ENCODE measurements at places on chromosomes 12 and 14.

- no peak for DNase-seq
Measured at GRCh38 chr12:76441016-76441415, 92.8 kb upstream of the BBS10 start.

DNA sequence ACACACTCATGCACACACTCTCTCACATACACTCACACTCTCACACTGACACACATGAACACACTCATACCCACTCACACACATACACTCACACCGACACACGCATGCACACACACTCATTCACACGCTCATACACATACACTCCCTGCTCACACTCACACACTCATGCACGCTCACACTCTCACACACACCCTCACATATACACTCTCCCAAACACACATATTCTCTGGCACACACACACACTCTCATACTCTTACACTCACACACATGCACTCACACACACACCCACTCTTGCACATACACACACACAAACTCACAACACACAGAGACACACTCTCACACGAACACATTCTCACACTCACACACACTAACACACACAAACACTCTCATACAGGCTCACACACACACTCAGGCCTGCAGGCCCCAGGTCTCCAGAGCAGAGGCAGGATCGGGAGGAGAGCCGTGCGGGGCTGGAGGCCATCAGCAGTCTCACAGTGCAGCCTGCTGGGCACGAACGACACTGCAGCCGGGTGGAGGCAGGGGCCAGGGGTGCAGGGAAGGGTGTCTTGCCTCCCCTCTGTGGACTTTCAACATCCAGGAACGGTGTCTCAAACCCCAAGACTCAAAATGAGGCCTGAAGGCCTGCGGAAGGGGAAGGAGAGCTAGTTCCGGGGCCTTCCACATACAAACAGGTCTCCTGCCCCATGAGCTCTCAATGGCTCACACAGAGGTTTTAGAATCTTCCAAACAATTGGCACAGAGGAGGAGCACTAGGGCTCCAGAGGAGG lies 148.7 kb downstream of the ANO2 start:
- peak; percentile 46 for DNase-seq

DNA sequence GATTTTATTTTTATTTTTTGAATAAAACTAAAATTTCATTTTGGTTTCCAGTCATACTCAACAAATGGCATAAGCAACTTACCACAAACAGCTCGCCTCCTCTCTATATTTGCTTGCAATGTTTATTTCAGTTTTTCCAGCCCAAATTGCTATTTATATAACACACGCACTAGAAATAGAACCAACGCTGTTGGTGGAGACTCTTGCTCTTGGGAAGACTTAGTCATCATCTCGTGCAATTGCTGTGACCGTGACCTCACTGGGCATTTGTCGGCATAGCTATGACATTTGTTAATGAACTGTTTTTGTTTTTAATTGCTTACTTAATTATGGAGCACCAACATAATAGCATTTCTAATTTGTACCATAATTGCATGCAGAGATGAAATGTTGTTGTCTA lies 153.1 kb upstream of the OTX2 start:
- DNase-seq: no peak

- no peak for DNase-seq
Measured at GRCh38 chr12:119075918-119076317, 94.6 kb downstream of the SRRM4 start.

GRCh38 chr12:108367436-108367835 lies 28.3 kb upstream of the CMKLR1 start:
- DNase-seq: no peak

GRCh38 chr14:69997849-69998248 lies 118.6 kb downstream of the SMOC1 start:
- DNase-seq: no peak

GRCh38 chr12:124471828-124472227 lies 95.6 kb downstream of the NCOR2 start:
- DNase-seq: no peak

GRCh38 chr12:83172441-83172840 lies 485.7 kb downstream of the TMTC2 start:
- no peak for DNase-seq

- DNase-seq: no peak
Measured at GRCh38 chr12:89230376-89231315, 121.7 kb downstream of the DUSP6 start.

GRCh38 chr12:33222357-33222756 lies 217.3 kb downstream of the SYT10 start:
- DNase-seq: no peak

DNA sequence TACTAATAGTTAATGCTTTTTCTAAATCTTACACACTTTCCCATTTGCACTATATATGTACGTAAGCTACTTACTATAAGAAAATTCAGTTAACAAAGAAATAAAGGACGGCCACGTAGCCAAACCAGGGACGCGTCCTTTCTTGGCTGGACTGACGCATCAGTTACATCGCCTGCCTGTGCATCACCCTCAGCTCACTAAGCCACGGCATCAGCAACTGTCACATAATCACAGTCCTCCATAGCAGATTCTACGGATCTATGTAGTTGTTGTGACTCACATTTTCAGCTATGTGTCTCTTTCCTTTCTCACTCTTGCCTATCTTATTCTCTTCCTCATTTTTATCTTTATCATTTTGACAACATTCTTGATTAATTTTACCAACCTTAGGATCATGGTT lies 38.1 kb upstream of the C12orf50 start:
- no peak for DNase-seq

DNA sequence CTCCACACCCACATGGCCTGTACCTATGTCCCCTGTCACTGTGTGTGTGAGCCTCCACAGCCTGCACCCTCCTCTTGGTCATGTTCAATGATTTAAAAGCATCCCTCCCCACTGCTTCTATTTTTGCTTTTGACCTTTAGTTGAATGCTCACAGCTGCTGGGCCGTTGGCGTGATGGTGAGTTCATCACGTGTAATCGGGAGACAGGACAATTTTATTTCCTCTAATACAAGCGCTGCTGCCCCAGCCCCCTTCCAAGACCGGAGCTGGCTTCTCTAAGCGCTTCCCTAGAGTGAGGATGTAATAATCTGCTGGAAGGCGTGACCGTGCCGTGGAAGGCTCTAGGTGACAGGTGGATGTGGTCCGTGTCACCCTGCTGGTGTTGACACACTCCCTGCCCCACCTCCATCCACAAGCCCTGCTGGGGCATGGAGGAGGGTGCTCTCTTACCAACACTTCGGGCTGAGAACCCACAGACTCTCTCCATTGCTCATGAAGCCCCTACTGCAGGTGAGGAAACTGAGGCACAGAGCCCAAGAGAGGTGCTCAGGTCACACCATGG lies 25.4 kb downstream of the CCDC85C start:
- DNase-seq: no peak

DNA sequence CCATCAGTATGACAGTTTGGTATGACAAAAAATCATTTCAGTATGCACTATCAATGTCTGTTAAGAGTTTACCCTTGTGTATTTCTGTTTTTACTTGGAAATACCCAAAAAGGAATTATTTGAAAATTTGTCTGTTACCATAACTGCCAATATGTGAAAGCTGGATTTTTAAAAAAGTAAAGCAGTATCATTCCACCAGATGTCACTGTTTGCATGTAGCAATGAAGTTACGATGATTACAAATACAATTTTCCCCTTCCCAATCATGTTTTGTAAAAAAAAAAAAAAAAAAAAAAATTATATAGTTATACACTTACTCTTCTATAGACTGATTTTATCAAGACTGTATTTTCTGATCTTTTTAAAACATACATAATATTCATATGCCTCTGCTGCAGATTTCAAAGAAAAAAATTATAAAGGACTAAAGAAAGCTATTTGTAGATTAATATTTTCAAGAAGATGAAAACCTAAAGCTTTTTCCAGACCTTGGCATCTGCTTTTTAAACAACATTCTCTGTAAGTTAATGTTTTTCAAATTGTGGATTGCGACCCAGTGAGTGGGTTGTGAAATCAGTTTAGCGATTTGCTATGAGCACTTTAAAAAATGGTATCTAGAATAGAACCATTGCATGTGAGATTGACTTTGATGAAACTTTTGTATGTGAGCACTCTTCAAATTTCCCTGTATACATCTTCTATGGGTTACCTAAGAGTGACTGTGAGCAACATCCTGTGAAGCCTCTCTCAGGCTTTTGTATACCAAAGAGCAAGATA lies 114.2 kb downstream of the TTC6 start:
- peak; percentile 8 for DNase-seq

GRCh38 chr12:65494537-65494936 lies 216.1 kb downstream of the MSRB3 start:
- no peak for DNase-seq

GRCh38 chr12:5921027-5921909 lies 23.8 kb downstream of the ANO2 start:
- no peak for DNase-seq

- DNase-seq: no peak
Measured at GRCh38 chr14:77730976-77731497, 23.1 kb downstream of the SLIRP start.

DNA sequence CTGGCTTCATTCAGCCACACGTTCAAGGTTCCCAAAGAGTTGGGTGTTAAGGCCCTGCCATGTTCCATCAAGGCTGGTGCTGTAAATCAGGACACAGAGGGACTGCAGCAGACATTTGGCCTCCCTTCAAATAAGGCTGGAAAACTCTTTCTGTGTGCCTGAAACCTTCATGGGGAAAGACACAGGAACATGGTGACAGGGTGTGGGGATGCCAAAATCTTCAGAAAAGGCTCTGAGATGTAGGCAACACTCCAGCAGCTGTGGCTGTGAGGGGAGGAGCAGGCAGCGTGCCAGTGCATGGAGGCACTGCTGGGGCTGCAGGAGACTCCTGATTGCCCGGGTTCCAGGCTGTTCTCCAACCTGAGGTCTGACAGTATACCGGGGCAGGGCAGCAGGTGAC lies 15.0 kb downstream of the POMT2 start:
- DNase-seq: no peak

- no peak for DNase-seq
Measured at GRCh38 chr14:70828188-70828587, 18.9 kb upstream of the MAP3K9 start.

- DNase-seq: no peak
Measured at GRCh38 chr14:65312859-65313258, 99.7 kb upstream of the FUT8 start.

DNA sequence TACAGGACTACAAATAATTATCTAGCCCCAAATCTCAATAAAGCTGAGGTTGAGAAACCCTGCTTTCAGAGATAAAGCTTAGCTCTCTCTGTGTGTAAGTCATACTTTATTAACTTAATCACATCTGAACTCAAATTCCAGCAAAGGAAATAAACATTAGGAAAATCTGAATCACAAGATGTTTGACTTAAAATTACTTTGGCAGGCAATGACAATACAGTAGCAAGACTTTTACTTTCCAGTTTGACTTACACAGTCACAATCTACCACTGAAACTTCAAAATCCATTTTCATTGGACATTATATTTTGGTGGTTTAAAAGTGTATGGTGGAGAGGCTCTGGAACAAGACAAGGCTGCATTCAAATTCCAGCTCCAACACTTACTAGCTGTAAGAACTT lies 11.4 kb downstream of the TMEM116 start:
- DNase-seq: no peak

GRCh38 chr12:131074221-131075083 lies 120.7 kb downstream of the ADGRD1 start:
- DNase-seq: peak; percentile 71

GRCh38 chr12:68957273-68957672 lies 24.3 kb upstream of the CPM start:
- DNase-seq: no peak

DNA sequence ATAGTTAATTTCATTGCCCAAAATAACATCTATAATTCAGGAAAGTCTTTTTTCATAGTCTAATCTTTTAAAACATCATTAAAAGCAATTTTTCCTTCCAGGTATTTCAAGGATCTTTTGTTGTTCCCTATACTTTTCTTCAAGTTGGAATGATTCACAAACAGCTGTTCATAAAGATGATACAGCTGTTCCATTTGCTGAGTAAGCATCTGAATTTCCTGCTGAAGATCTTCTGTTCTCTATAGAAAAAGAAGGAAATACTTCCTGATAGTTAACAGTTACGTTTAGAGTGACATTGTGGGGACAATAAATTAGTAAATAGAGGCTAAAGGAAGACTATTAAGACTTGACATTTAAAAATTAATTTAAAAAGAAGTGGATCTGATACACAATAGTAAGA lies 30.3 kb upstream of the ESR2 start:
- no peak for DNase-seq

- no peak for DNase-seq
Measured at GRCh38 chr14:28468191-28469151, 298.1 kb upstream of the FOXG1 start.

GRCh38 chr12:27478949-27479348 lies 32.4 kb downstream of the SMCO2 start:
- DNase-seq: no peak

DNA sequence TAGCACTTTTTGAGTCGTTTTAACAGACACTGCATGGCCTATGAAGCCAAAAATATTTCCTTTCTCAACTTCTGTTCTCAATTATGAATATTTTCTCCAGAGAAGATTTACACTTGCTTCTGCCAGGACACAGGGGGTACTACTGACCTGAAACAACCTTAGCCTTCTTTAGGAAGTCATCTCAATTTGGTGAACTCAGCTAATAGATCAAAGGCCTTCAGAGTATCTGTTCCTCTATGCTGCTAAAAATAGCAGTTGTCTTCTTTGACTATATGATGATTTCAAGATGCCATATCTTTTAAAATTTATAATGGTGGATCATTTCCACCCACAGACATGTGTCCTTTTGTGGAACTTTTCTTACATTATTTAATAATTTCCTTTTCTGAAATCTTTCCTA lies 14.0 kb upstream of the NDUFA12 start:
- no peak for DNase-seq

GRCh38 chr14:103209506-103209905 lies 86.2 kb downstream of the TNFAIP2 start:
- DNase-seq: no peak

- no peak for DNase-seq
Measured at GRCh38 chr12:127583041-127583440, 683.9 kb upstream of the TMEM132C start.

DNA sequence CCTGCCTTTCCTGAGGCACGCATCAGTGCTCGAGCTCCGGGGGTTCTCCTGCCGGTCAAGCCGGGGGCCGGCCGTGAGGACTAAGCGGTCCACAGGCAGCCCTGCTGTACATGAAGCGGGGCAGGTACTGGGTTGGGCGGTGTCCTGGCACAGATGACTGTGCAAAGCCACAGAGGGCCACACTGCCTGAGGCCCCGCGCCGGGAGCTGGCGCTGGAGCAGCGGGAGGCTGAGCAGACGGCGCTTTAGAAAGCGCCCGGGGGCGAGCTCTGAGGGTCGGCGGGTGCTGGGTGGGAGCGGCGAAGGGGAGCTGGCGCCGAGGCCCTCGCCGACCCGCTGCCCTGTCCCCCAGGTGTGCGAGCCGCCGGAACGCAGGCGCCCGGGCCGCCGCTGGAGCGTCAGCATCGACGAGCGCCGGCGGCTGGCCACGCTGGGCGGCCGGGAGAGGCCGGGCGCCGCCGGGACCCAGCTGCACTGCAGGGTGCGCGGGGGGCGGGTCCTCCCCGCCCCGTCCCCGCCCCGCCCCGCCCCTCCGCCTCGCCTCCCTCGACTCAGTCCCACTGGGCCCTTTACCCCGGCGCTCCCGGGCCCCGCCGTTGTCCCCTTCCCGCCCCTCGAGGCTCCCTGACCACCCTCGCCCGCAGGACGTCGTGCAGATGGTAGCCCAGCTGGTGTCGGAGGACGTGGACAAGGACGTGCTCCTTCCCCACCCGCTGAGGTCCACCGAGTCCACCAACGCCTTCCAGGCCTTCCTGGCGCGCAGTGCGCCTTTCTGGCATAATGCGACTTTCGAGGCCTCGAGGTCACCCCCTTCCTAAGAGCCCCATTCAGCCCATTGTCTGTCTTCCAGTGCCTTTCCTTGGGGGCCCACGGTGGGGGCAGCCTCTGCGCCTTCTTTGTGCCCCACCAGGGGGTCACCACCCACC lies 8.3 kb upstream of the MTA1 start:
- DNase-seq: no peak

GRCh38 chr12:5492562-5492961 lies 60.7 kb downstream of the NTF3 start:
- no peak for DNase-seq

Data from right lung (tissue), 10 donors.